RKO (cell line): ENCODE measurements at places on chromosomes 2 and 18.

- no peak for DNase-seq
These were observed 213.4 kb downstream of the TMEM163 start for GRCh38 chr2:134505446-134505845.

DNA sequence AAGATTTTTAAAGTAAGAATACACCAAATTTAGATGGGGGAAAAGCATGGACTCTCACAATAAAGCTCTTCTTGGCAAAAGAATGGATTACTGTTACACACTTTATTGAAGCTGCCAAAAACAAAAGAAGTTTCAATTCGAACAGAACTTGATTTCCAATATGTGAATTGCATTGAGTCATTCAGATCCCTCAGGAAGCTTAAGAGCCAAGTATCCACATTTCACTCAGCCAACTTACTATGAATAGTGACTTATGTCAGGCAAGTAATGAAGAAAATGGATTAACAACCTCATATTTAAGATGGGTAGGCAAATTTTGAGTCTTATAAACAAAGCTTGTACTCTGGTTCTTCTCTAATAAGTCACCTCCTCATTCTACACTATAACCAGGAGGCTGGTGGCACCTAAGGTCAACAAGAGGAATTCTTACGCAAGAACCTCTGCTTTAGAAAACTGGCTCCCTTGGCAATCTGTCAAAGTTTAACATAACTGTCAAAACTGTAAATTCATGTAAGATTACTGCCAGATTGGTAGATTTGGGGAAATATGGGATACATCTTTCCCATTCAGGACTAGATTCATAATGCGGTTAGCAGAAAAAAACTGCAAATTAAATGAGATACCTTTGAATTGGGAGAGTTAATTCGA lies 6.0 kb downstream of the HADHA start:
- DNase-seq = no peak

GRCh38 chr2:196821195-196821594 lies 12.0 kb upstream of the C2orf66 start:
- peak; percentile 50 for DNase-seq

DNA sequence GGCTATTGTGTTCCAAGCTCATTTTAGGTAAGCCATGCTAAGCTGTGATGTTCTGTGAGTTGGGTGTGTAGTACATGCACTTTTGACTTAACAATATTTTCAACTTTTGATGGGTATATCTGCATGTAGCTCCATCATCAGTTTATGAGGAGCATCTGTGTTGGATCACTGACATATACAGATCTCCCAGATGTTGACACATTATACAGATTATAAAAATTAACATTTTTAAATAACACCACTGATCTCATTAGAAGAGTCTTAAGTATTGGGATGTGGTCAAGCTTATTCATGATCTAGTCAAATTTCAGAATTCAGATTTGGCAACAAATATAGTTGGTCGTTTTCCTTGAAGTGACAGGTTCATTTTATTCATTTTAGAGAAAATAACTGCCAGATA lies 51.7 kb downstream of the CAB39 start:
- no peak for DNase-seq

DNA sequence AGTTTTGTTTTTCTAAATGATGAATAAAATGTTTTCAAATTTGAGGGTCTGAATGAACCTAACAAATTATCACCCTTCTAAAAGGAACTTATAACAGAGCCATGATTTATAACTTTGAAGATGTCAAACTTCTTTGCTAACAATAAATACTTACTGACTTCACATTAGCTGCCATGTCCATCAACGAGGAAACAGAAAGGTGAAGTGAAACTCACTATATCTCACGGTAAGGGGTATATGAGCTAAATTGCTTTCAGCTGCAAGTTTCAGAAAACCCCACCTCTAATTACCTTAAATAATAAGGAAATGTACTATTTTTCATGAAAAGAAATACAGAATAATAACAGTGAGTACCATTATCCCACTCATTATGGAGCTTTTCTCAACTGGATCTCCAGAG lies 350.8 kb upstream of the NT5C1B start:
- no peak for DNase-seq

DNA sequence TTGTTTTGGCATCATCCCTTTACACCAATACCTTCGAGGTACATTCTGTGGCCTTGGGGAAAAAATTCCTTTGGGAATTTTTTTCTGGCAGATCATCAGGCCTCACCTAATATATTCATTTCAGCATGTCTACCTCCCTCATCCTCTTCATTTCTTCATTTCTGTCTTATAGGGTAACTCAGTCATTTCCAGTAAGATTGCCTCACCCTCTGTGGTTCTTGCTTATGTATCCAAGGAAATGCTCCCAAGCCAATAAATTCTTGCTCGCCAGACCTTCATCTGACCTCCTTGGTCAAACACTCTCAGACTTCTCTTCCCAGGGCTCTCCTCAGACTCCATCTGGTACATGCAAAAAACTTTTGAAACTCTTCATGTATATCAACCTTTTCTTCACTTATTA lies 265.6 kb downstream of the TMX3 start:
- no peak for DNase-seq
